ENCODE measurements at places on chromosomes 6 and 20.

DNA sequence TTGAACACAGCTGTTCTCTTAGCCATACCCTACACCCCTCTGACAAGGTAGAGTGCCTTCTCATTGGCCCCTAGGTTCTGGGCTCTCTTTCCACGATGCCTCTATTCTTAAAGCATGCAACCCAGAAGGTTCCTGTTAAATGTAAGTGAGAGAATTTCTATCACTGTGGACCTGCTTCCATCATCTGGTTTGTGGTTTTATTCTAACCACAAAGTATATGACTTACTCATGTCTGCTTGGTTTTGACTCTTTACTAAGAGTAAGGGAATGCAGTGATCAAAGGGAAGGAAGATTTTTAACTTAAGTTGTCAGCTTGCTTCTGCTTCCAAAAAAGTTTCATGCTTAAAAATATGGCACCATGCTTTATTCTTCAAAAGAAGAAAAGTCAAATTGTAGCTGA lies 80.2 kb downstream of the ANKEF1 start:
- DNase-seq, result no peak

DNA sequence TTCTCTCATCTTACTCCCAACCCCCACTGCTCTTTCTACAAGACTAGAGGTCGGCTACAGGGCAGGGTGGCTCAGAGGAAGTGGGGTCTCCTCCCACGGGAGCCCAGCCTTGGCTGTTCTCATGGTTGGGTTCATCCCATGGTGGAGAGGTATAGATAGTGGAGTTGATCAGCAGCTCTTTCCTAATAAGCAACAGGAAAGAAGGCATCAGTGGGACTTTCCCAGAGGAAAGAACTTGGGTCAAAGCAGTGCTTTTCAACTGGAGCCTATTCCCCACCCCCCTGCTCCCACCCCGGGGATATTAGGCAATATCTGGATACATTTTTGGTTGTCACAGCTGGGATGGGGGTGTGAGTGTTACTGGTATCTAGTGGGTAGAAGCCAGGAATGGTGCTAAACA lies 200.9 kb downstream of the NFATC2 start:
- no peak for DNase-seq

- DNase-seq, result no peak
Measured at GRCh38 chr6:125547381-125547780, 202.1 kb upstream of the HEY2 start.

GRCh38 chr20:46959081-46959692 lies 64.5 kb downstream of the EYA2 start:
- no peak for DNase-seq

DNA sequence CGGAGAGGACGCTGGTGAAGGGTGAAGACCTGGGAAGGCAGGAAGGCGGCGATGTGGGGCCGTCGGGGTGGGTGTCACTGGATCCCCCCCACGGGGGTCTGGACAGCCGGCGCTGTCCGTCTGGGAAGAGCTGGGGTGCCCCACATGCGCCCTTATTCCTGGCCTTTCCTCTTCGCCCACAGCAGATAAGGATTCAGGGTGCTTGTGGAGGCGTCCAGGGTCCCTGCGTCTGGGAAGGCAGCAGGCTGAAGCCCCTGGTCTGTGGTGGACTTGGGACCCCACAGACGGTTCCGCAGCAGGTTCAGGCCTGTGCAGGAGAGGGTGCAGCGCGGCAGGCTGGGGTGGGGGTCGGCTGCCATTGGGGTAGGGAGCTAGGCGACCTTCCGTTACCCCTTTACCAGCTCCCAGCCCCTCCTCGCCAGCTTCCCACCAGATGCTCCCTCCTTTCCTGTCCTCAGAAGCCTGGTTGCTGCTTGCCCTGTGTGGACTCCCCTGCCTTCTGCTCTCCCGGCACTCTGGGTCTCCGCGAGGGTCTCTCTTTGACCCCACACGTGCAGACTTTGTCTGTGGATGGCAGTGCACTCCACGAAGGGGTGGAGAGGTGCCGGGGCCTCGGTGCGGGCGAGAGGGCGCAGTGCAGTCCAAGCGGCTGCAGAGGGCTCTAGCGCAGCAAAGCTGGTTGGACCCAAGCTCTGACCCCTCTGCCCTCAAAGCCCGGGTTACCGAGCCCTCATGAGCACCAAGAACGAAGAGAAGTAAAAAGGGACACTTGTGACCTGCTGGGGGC lies 2.1 kb upstream of the GATA5 start:
- DNase-seq, result no peak

GRCh38 chr6:144528743-144529425 lies 243.7 kb downstream of the UTRN start:
- DNase-seq, result no peak

- no peak for DNase-seq
Measured at GRCh38 chr6:57029213-57029612, 17.3 kb upstream of the KIAA1586 start.

- no peak for DNase-seq
Measured at GRCh38 chr6:45473121-45473993, 95.6 kb upstream of the SUPT3H start.

DNA sequence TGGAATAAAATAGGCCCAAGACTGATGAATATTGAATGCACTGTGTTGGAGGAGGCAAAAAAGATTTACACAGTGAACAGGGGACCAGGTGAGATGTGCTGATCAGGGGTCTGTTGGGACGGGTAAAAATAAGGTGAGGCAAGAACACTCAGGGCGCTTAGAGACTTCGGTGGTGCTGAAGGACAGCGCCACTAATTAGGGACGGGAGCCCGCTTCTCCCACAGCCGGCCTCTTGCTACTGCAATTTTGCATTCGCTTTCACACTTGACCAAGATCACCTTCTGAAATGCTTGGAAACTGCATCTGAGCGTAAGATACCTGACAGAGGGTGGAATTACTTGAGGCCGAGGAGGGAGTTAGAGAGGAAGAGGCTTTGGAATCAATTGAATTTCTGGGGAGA lies 7.3 kb downstream of the TFAP2D start:
- DNase-seq, result no peak

- DNase-seq, result no peak
Measured at GRCh38 chr6:129871221-129871620, 10.1 kb upstream of the TMEM244 start.

DNA sequence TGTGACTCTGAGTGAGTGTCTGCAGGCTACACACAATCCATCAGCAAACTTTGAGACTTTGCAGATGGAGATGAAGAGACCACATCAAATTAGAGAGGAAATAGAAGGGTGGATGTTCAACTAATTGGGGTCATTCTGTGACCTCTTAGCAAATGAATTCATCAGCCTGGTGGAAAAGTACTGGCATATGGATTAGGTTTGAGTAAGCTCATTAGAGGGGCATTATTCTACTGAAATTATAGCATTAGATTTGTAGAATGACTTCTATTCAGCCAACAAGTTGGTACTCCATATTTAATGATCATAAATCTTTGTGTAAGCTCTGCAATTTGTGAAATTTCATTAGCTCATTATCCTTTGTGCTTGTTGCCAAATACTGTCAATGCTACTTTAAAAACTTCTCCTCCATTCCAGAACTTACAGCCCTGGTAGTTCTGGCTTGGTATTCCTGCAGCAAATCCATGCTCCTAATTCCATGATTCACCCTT lies 63.8 kb downstream of the ADTRP start:
- DNase-seq, result no peak

- no peak for DNase-seq
Measured at GRCh38 chr6:90197854-90198496, 98.7 kb downstream of the BACH2 start.

DNA sequence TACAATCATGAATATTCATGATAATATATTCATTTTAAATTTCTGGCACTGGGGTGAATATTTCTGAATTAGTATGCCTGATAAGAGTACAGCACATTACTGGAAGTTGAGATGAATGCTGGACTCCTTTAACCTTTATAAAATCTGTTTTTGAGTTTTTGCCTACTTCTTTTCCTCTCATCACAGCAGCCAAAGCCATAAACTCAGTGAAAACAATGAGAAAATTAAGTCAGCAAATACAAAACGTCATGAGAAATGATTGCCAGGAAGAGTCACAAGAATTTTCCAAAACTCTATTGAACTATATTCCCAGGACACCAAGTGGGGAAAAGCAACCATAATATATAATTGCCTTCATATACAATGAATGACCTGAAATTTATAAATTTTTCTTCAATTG lies 837.6 kb downstream of the TBC1D32 start:
- no peak for DNase-seq
